T1000 (cell line): ENCODE measurements at places on chromosomes 12 and 14.

GRCh38 chr12:14317362-14318146 lies 47.9 kb upstream of the ATF7IP start:
- DNase-seq, result no peak

DNA sequence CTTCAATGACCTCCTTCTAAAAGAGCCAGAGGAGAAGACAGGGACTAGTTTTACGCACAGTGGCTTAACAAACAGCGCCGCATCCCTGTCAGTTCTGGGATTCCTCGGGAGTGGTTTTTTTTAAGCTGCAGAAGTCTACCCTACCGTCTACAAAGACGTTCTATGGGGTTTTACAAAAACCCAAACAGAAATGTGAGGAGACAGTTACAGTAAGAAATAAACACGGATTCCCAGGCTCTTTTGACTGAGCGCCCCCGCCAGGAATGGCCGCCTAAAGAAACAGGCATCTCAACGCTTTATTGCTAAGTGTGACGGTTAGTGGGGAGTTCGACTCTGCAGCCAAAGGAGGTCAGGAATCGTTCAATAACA lies 484 bp downstream of the ALKBH1 start:
- no peak for DNase-seq

GRCh38 chr12:120225852-120226640 lies 25.1 kb upstream of the RPLP0 start:
- no peak for DNase-seq

- no peak for DNase-seq
Measured at GRCh38 chr12:121470751-121471150, 70.8 kb downstream of the RNF34 start.

- DNase-seq, result no peak
Measured at GRCh38 chr12:89540586-89540985, 14.7 kb upstream of the POC1B start.

GRCh38 chr14:60655898-60656685 lies 6.8 kb upstream of the SIX1 start:
- no peak for DNase-seq

- no peak for DNase-seq
Measured at GRCh38 chr12:92304371-92305055, 158.9 kb upstream of the BTG1 start.

GRCh38 chr12:51871918-51872688 lies 15.8 kb upstream of the ANKRD33 start:
- DNase-seq, result no peak

GRCh38 chr12:128077211-128077916 lies 189.6 kb upstream of the TMEM132C start:
- DNase-seq, result no peak

DNA sequence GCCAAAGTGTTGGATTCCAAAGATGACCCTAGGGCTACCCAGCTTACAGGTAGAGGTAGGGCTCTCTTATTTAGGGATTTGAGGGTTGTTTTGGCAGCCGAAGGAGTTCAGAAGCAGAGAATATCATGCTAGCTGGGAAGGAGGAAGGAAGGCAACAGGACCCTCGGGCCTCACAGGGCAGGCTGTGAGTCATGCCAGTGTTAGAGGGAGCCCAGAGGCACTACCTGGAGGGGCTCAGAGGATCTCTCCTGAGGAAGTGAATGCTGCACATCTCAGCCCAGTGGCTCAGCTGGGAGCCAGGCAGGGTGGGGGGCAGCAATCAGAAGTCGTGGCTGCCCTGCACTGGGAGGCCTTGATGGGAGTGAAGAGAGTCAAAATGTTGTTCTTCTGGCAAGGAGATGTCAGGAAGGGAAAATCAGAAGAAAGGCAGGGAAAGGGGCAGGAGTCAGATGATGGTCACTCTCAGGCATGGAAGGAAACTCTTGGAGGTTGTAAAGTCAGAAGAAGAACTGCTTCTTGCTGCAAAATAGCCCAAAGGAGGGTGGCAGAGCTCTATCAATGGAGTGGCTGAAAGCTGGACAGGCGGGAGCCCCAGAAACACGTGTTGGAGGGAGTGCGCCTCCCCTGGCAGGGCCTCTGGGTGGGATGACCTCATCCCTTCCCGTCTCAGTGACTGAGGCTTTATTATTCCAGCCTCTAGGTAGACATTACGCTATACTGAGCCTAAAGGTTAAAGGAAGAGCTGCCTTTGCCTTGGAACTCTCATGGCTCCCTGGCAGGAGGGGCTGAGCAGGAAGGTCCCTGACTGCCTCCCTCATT lies 141.3 kb downstream of the SMOC1 start:
- no peak for DNase-seq

DNA sequence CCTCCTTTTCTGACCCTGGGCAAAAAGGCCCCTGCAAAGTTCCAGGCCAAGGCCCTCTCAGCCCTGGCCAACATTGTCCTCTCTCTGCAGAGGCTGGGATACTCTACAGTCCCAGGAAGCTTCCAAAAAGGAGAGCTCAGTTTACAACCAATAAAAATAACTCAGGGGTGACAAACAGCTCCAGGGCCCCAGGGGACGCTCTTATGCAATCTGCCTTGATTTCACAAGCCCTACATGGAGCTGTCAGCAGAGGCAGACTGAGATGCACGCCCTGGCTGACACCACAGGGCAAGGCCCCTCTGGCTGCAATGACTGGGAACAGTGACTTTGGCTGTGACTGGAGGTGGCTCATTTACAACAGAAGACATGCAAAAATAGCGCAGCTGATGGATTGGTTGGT lies 129.0 kb upstream of the MED13L start:
- DNase-seq, result peak; percentile 86
